ENCODE measurements at places on chromosomes 11 and 22.

GRCh38 chr11:16604794-16605388, 133.6 kb upstream of the C11orf58 start:
- no peak for DNase-seq

DNA sequence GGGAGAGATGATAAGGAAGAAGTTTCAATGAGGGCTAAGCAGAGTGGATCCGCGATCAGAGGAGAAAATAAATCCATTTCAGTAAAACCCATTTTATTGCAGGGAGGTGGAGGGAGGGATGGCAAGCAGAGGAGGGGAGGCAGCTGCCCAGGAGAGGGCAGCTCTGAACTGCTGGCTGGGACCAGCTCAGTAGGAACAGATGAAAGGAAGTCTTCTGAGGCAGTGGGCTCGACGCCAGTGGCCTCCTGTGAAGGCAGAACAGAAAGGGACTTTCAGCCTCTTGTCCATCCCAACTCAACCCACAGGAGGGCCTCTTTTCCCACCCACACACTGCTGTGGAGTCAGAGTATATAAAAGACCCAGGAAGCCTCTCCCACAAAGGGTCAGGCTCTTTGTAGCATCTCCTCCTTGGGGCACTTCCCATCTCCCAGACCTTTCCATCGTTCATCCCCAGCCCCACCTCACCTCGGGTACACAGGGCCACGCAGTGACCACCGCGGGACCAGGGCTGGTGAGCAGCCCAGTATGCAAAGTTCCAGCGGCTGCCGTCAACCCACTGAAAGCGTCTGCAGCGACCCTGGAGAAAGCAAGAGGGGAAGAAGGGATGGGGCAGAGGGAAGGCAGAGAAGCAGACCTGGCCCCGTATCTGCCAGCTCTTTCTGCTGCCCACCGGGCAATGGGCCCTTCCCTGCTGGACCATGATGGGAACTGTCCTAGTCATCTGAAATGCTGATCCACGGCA, 3.0 kb downstream of the PRG2 start:
- no peak for DNase-seq

GRCh38 chr11:21464601-21465193, 728.2 kb upstream of the ANO5 start:
- no peak for DNase-seq

GRCh38 chr11:78319453-78319955, 98.1 kb downstream of the GAB2 start:
- DNase-seq, result no peak

DNA sequence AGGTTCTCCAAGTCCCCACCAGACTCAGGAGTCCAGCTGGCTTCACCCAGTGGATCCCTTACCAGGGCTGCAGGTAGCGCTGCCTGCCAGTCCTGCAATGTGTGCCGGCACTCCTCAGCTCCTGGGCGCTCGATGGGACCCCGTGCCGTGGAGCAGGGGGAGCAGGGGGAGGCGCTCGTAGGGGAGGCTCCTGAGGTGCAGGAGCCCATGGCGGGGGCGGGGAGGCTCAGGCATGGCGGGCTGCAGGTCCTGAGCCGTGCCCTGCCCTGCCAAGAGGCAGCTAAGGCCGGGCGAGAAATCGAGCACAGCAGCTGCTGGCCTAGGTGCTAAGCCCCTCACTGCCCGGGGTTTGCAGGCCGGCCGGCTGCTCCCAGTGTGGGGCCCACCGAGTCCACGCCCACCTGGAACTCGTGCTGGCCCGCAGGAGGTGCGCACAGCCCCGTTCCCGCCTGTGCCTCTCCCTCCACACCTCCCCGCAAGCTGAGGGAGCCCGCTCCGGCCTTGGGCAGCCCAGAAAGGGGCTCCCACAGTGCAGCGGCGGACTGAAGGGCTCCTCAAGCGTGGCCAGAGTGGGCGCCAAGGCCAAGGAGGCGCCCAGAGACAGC, 792.9 kb upstream of the CCDC179 start:
- DNase-seq, result no peak

GRCh38 chr22:34886812-34887211, 179.1 kb upstream of the ISX start:
- no peak for DNase-seq

GRCh38 chr11:117483372-117483771, 155.7 kb downstream of the CEP164 start:
- no peak for DNase-seq

GRCh38 chr22:38228326-38228872, 26.6 kb downstream of the MAFF start:
- DNase-seq, result no peak

GRCh38 chr22:41770715-41771468, 29.6 kb upstream of the CCDC134 start:
- no peak for DNase-seq

GRCh38 chr22:23911318-23911980, 17.3 kb downstream of the MIF start:
- no peak for DNase-seq

- DNase-seq, result no peak
Measured at GRCh38 chr11:68621826-68622225, 62.5 kb upstream of the GAL start.

DNA sequence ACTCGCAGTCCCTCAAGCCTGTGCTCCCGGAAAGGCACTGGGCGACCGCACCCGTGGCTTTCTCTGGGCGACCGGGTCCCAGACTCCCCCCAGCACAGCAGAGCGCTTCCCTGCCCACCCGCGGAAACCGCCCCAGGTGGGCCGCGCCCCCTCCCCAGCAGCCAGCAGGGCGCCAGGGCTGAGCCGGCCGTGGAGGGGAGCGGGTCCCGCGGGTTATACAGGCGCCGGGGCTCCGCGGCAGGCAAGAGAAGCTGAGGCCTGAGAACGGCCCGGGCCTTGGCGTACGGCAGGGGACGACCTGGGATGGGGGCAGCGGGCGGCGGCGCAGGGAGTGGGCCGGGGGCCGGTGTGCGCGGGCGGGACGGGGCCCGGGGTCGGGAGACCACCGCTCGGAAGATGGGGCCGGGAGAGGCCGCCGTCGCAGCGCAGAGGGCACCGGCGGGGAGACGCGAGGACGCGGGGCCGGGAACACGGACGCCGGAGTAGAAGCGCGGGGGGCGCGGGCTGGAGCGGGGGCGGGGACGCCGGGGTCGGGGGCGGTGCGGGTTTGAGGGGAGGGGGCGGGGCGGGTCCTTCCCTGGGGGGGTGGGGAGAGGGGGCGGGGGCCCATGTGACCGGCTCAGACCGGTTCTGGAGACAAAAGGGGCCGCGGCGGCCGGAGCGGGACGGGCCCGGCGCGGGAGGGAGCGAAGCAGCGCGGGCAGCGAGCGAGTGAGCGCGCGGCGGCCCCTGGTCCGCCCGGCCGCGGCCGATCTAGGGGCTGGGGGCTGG, at the start of gene MDK:
Gene MDK (plus strand): TSS at position 622 of the 771 bp plus-strand sequence. CDS start 389 bp downstream, outside the sequence.
- no peak for DNase-seq

GRCh38 chr11:131584785-131585592, 214.6 kb downstream of the NTM start:
- DNase-seq, result peak; percentile 15

DNA sequence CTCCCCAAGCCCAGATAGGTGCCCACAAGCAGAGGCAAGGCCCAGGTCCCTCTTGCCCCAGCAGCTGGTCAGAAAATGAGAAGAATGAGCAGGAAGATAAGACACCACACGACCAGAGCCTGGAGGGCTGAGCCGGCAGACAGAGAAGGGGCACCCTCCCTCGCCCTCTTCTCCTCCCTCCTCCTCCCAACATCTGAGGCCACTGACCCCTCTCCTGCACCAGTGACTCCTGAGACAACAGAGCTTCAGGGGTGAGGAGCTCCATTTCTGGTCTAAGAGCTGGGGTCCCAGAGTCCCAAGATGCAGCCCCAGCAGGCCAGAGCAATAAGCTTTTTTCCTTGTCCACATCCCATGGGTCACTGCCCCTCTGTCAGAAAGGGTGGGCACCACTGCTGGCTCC, 159.2 kb downstream of the TRIM29 start:
- DNase-seq, result no peak

DNA sequence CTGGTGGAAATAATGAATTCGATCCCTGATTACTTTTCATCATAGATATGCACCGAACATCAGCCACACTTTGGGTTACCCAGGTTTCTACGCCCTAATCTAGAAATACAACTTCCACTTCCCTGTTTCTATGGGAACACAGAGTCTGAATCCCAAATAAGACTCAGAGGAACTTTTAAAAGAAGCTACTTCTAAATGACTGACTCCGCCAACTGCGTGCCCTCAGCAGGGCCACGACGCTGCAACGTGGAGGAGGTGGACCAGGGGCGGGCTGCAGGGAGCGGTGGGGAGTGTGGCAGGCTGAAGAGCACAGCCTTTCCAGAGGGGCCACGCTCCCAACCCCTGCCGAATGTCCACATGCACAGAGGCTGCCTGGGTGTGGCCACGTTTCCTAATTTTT, 304.0 kb downstream of the SHANK2 start:
- no peak for DNase-seq

DNA sequence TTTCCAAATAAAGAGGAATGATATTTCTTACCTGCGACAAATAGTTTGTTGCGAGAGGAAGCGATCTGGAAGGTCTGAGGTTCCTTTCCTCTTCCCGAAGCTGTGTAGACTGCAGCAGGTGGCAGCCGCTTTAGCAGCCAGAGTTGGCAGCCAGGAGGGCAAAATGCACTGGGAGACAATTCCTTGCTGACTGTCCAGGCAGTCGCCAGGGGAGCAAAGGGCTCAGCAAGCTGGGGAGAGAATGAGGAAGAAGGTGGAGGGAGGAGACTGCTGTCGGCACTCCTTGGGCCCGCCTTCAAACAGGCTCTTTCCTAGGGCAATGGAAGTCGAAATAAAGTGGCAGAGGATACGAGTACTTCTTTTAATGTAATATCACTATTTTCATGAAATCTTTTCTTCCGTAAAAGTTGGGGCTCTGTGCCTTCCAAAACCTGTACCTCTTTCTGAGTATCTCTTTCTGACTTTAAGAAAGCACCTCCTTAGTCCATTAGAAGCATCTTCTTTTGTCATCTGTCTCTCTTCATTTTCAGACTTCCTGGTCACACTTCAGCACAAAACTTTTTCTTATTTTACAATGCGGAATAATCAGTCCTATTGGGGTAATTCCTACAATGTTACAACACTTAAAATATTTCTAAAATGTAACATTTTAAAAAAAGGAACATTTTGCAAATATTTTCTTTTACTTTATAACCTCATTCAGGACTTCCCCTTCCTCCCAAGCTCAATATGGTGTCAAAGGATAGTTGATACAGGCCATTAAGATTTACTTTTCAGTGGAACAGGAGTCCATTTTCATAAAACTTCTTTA, at the start of gene IL18:
Gene IL18 (minus strand): TSS at position 220 of the 811 bp plus-strand sequence. CDS start 9,041 bp downstream, outside the sequence.
- no peak for DNase-seq

- DNase-seq, result no peak
Measured at GRCh38 chr22:21697880-21698279, 32.1 kb downstream of the PPIL2 start.

- no peak for DNase-seq
Measured at GRCh38 chr11:113447621-113448315, 27.4 kb downstream of the DRD2 start.

- no peak for DNase-seq
Measured at GRCh38 chr11:74403607-74404321, 5.5 kb upstream of the PGM2L1 start.

GRCh38 chr11:72233773-72234513, 9.4 kb downstream of the INPPL1 start:
- DNase-seq, result no peak

GRCh38 chr11:78972590-78972989, 397.9 kb upstream of the NARS2 start:
- no peak for DNase-seq

- no peak for DNase-seq
Measured at GRCh38 chr11:66789097-66789890, 53.9 kb upstream of the RCE1 start.

DNA sequence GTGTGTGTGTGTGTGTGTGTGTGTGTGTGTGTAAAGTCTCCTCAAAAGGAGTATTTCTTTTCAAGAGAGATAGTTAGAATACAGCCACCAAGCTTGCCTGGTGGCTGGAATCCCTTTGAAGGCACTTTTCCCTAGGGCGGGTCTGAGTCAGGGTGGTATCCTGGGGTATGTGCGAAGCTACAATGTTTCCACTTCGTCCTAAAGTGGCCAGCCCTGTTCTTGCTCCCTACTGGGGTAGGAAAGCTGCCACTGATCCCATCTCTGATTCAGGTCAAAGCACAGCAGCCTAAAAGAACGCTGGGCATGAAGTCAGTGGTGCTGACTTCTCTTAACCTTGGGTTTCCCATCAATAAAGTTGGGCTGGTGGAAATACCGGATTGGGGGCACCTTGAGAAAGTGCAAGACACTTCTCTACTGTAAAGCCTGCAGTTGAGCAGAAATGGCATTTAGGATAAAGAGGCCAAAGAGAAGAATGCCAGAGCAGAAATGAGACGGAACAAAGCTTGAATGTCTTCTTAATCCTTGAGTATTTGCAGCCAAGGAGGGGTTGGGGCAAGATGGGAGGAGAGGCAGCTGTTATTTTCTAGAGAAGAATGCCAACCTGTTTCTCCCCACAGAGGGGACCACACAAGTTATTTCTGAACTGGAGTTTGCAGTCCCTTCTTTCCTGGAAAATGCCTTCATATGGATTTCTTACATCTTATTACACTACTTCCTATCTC, 35.3 kb downstream of the ZNRF3 start:
- DNase-seq, result no peak

- no peak for DNase-seq
Measured at GRCh38 chr22:20494978-20495860, at the start of gene KLHL22. TSS of gene KLHL22 (minus strand) at chr22:20495795. CDS start at chr22:20489211, 6,584 bp downstream.

DNA sequence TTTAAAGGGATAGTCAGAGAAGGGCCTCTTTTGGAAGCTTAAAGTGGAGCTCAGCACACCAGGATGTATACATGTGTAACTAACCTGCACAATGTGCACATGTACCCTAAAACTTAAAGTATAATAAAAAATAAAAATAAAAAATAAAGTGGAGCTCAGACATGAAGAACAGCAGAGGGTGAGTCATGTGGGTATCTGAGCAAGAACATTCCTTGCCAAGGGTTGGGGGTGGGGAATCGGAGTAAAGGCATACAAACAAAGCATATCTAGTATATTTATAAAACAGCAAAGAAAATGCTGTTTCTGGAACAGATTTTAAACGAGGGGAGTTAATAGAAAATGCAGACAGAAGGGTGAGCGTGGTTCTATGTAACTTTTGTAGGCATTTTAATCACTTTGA, 562.6 kb upstream of the ANO3 start:
- no peak for DNase-seq

GRCh38 chr11:30683176-30683575, 97.0 kb upstream of the MPPED2 start:
- DNase-seq, result no peak
